ENCODE measurements at places on chromosomes 3 and 15.

GRCh38 chr15:75449585-75450306 lies 1.7 kb downstream of the SIN3A start:
- no peak for DNase-seq

DNA sequence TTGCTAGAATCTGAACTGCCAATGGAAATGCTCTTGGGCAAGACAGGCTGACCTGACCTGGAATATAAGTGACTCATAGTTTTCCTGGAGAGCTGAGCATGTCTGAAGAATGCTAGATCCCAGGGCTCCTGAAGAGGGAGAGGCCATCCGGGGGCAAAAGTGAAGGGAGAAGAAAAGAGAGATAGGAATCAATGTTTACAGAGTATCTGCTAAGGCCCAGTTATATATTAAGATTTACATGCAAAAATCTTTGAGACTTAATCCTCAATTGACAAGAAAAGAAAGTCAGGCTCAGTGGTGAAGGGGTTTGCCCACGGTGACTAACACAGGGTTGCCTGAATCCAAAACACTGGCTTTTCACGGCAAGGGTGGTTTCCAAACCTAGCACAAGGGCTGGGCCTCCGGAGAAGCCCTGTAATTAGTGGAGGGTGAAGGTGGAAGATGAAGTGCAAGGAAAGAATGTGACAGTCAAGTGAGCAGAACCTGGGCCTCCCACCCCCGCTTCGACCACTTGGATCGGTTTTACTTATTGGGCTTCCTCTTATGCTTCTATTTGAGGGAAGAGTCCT lies 91.7 kb upstream of the FGF12 start:
- DNase-seq: no peak

DNA sequence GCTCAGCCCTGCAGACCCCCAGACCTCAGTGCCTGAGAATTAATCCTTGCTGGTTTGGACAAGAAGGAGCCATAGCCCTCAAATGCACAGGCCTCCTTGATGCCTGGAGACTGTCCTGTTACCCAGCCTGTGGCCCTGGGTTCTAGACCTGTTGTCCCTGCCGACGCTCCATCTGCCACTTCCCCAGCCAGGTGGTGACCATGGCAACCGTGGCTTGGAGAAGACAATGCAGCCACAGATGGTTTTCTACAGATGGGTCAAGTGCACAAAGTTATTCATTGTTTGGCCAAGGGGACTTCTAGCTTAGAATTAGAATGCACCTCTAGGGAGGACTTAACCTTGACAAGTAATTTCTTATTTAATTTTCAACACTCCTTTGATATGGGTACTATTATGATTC lies 297.1 kb downstream of the UACA start:
- no peak for DNase-seq

- DNase-seq: no peak
Observed at GRCh38 chr3:106758459-106758858, 618.8 kb upstream of the CCDC54 start.

DNA sequence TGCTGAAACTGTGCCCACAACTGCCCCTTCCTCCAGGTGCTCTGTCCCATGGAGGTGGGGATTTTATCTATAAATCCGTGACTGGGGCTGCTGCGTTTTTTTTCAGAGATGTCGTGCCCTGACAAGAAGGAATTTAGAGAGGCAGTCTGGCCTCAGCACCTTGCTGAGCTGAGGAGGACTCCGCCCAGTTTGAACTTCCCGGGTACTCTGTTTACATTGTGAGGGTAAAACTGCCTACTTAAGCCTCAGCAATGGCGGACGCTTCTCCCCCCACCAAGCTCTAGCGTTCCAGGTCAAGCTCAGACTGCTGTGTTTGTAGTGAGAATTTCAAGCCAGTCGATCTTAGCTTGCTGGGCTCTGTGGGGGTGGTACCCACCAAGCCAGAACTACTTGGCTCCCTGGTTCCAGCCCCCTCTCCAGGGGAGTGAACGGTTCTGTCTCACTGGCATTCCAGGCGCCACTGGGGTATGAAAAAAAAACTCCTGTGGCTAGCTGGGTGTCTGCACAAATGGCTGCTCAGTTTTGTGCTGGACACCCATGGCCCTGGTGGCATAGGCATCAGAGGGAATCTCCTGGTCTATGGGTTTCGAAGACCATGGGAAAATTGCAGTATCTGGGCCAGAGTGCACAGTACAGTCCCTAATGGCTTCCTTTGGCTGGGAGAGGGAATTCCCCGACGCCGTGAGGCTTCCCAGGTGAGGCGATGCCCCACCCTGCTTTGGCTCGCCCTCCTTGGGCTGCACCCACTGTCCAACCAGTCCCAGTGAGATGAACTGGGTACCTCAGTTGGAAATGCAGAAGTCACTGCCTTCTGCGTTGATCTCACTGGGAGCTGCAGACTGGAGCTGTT lies 68.5 kb upstream of the SGO1 start:
- no peak for DNase-seq
